NCI-H187 (cell line): ENCODE measurements at places on chromosomes 3 and 15.

DNA sequence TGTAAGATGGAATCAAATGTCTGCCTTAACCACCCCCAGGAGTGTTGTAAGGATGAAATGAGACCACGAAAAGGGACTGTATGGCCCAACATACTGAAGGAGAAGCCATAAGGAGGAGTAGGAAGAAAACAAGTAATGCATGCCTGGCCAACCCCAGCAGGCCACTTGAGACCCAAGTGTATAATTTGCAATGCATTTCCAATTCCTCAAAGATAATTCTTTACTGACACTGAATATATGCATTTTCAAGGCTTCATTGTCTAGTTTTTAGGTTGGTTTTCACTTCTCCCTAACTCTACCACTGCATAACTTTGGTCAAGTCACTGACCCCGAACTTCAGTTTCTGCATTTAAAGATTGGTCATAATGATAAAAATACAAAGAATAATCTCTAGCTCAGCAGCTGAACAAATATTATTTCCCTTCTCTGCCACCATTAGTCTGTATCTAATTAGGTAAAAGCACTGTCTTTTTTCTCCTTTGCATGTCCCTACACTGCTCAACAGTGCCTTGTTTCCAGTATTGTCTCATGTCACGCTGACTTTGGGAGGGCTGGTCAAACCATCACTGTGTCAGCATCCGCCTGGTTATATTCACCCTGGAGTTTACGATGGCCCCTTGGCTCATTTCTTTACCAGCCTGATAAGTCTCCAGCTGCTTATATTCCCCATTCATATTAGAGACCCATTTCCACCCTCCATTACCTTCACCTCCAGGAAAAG, 378.6 kb downstream of the NTRK3 start:
- DNase-seq = no peak

DNA sequence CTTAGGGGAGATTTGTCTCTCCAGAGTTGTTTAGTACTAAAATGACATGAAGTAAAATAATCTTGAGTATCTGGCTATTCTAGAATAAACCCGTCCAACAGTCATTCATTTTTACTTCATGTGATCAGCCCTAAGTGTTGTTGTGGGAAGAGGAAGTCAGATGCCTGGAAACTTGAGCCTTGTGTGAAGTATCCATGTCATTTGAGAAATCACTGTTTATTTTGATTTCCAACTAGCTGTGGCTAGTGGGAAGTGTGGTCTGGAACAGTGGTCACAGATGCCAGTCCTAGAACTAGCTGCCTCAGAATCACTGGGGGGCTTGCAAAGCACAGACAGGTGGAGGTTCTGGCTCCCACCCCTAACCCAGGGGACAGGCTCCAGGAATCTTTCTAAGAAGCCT, 77.7 kb upstream of the LIMD1 start:
- no peak for DNase-seq

- DNase-seq = no peak
Observed at GRCh38 chr3:133506215-133506901, 67.1 kb upstream of the CDV3 start.

GRCh38 chr15:40770147-40770721, 454 bp downstream of the C15orf62 start:
- DNase-seq = no peak

GRCh38 chr3:149771652-149772271, 19.5 kb upstream of the COMMD2 start:
- DNase-seq = peak; percentile 5

DNA sequence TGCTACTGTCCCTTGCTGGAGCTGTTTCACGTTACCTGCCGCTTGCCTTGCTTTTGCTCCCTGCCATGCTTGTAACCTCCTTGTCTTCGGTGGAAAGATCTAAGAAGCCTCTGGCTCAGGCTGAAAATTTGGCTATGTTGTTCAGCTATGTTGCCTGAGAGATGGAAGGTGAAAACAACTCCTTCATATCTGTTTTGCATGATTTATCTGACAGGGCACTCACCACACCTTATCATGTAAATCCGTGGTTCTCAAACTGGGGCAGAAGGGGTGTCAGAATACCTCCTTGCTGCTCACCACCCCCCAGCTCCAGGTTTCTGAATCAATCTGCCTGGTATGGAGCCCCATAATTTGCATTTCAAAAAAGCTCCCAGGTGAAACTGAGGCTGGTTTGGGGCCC, 6.5 kb upstream of the CORO2B start:
- no peak for DNase-seq

GRCh38 chr15:89034305-89034704, 54.0 kb upstream of the ABHD2 start:
- DNase-seq = no peak

DNA sequence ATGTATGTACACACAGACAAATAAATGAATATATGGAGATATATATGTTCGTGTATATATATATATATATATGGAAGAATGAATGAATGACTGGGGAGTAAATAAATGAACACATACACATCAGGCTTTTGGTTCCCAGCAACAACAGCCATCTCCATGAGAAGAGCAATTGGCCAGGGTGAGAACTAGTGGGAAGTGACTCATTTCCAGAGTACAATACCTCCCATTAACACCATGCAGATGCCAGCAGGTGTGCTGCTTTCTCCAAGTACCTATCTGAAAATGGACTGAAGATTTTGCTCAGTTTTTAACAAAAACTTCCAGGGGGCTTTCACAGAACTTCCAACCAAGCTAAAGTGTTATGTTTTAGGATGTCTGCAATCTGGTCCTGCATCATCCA, 179.8 kb upstream of the SLC2A2 start:
- no peak for DNase-seq
